ENCODE measurements at places on chromosomes 11 and 22.

DNA sequence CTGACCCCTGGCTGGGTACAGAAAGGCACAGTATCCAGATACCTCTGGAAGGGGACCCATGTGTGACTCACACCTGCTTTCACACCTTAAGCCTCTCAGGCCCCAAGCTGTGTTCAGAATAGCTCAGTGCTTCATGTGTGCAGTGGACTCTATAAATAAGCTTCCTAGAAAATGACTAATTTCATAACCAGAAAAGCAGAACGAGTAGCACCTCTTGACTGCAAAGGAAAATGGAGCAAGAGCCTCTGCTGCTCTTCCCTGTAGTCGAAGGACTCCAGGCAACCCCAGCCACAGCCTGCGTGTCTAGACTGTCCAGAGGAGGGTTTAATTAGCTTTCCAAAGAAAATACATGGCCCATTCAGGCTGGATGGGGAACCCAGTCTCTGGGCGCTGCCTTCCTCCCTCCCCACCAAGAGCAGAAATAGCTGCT is 23.1 kb downstream of the PTPN5 start:
- no peak for DNase-seq

DNA sequence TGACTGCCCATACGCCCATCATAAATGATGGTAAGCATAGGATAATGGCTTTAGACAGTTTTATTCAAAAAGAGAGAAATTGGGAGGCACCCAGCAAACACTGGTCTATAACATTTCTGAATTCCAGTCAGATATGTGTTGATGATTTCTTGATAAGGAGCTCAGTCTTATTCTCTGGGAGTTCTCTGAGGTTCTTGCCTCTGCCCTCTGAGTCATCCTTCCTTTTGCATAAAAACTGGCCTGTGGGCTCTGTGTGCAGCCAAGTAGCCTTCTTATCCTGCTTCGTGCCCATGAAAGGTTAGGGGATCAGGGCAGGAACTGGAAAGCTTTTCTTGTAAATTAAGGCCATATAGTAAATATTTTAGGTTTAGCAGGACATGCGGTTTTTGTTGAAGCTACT is 48.9 kb downstream of the FAR1 start:
- no peak for DNase-seq

- DNase-seq, result no peak
Observed at GRCh38 chr11:57562596-57562995, 4.9 kb downstream of the UBE2L6 start.

DNA sequence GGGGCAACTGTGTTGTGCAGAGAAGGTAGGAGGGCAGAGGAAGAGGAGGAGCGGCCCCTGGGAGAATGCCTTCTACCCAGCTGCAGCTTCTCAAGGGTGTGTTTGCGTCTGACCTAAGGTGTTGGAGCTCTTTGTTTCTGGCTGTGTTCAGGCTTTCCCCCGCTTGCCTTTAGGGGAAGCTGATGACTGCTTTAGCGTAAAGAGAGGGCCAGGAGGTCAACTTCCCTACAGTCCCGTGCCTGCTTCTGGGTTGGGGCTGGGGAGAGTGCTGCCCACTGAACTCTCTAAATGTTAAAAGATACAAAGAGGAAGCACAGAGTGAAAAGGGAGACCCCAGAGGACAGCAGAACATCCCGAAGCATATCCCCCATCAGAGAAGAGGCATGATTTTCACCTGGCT is 99.2 kb downstream of the PTPRJ start:
- DNase-seq, result no peak

GRCh38 chr11:46801694-46802470 is 44.2 kb downstream of the CKAP5 start:
- DNase-seq, result no peak

- DNase-seq, result no peak
Observed at GRCh38 chr11:1755344-1755691, 4.9 kb upstream of the IFITM10 start.

DNA sequence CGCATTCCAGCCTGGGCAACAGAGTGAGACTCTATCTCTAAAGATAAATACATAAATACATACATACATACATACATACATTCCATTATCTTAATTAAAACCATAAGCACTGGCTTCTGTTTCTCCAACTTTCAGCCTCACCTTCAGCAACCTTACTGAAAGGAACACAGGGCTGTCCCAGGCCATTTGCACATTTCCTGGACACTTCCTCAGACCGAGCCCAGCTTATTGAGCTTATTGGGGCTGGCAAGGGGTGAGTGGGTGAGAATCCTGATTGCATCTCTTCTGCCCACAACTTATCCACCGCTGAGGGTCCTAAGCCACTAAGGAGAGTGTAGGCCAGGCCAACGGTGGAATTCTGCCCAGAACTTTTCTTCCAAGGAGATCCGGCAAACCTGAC is 16.5 kb upstream of the LRP5 start:
- no peak for DNase-seq

DNA sequence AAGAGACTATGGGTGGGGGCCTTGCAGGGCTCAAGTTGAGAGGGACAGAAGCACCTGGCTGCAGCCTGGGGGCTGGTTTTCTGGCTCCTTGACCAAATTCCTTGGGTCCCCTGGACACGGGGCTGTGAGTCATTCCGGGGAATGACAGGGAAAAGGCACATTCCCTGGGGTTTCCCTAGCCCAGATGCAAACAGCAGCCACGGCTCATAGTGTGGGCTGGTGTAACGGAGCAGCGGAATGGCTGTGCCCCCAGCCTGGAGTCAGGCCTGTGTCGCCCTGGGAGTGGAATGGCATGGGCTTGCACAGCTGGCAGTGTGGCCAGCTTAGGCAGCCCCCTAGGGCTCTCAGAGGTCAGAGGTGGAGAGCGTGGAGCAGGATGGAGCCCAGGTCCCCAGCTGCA is 77.6 kb upstream of the KCNQ1OT1 start:
- DNase-seq, result no peak

GRCh38 chr22:35910003-35910769 is 118.4 kb downstream of the RBFOX2 start:
- no peak for DNase-seq

- no peak for DNase-seq
Observed at GRCh38 chr22:31096657-31097279, 10.6 kb downstream of the SELENOM start.

- DNase-seq, result no peak
Observed at GRCh38 chr11:74205181-74205580, 34.1 kb downstream of the PPME1 start.

DNA sequence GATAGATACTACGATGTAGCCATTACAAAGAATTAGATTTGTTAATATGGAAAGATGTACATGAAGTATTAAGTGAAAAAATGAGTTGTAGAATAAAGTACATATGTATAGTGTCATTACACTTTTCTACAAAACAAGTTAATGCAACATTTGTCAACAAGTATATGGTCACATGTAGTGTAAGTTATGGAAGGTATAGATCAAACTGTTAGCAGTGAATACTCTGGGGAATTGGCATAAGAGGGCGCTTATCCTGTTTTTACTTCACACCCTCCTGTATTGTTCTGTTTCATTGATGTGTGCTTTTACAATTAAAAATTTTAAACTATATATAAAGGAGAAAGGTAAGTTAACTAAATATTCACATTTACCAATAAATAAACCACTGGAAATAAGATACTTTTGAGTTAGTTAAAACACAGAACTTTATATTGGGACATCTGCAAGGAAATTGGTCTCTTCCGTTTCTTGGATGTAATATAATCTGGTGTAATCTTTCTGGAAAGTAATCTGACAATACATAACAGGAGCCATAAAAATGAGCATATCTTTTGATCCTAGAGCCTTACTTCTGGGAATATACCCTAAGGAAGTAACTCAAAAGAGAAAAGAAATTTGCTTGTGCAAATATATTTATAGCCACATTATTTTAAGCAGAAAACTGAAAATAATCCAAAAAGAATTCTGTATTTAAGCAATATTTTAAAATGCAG is 34.5 kb downstream of the CSTPP1 start:
- DNase-seq, result no peak

DNA sequence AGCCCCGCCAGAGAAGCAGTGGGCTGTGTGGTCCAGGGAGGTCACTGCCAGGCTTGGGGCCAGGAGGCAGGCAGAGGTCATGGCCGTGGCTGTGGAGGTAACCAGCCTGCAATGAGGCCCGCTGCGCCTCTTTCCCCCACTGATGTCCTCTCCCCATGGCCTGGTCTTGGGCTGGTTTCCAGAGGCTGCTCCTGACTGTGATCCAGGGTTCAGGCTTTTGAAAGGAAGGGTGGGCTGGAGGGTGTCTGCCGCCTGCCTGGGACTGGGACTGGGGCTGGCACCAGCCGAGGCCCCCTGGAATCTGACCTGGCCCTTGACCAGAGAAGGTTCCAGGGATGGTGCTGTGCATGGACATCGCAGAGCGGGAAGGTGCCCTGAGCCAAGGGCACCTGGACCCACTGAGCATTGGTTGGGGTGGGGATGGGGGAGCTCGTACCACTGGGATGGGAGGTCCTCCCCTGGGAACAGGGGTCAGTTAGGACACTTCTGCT is 59.6 kb upstream of the THY1 start:
- DNase-seq, result no peak

GRCh38 chr22:44809456-44809855 is 57.1 kb downstream of the ARHGAP8 start:
- no peak for DNase-seq

GRCh38 chr11:722346-722811 is 16.3 kb downstream of the EPS8L2 start:
- no peak for DNase-seq

GRCh38 chr11:103450241-103450640 is 341.0 kb downstream of the DYNC2H1 start:
- DNase-seq, result no peak

- DNase-seq, result no peak
Observed at GRCh38 chr11:90846628-90847027, 623.8 kb upstream of the CHORDC1 start.

DNA sequence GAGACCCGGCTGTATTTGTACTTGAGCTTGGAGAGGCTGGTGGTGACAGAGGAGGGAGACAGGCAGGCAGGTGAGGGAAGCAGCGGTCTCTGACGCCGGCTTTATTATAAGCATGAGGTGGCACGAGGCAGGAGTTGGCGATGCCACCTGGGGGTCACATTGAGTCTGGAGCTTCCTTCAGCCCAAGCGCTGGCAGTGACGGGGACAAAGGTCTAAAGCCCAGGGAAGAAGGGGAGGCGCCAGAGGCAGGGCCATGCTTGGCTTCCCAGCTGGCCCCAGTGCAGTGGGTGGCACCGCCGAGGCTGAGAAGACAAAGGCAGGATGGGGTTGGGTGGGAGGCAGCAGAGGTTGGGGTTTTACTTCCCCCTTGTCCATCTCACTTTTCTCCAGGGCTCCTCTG is 4.5 kb downstream of the FXYD2 start:
- DNase-seq, result no peak

GRCh38 chr22:23677701-23677995 is 13.2 kb upstream of the RGL4 start:
- DNase-seq, result no peak

GRCh38 chr11:57302489-57302888 is 22.3 kb downstream of the TNKS1BP1 start:
- DNase-seq, result no peak

Measured in activated CD8-positive, alpha-beta T cell treated with anti-CD3 and anti-CD28 coated beads, Interleukin-2, amount 10 ng/mL, durations not matched to agents 7 days and 5 days (primary cell).